ENCODE measurements at places on chromosomes 6 and 20.
A peak's percentile ranks its signal among the peaks of the same experiment; 100 is the strongest.

GRCh38 chr6:6470123-6470522 lies 118.4 kb upstream of the LY86 start:
- no peak for DNase-seq

- DNase-seq = no peak
Observed at GRCh38 chr6:151322570-151322969, 68.8 kb downstream of the ZBTB2 start.

DNA sequence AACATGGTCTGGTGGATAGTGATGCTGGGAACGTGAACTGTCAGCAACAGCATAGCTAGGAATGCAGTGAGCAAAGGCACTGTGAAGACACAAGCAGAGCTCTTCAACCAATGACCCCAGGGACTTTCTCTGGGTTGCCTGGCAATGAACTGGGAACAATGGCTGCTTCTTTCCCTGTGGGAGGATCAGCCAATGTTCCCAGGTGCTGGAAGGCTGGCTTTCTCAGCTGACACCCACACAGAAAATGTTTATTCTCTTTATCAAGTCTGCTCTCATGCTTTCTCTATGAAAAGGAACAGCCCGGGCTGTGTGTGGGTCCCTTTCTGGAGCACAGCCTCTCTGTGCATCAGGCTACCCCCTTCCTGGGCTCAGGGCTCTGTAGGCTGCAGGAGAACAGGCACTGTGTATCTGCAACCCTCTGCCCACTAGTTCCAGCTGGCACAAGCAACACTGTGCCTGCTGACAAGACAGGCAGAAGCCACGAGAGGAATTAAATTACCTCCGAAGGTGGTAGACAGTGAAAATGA lies 54.2 kb downstream of the HFE start:
- no peak for DNase-seq

DNA sequence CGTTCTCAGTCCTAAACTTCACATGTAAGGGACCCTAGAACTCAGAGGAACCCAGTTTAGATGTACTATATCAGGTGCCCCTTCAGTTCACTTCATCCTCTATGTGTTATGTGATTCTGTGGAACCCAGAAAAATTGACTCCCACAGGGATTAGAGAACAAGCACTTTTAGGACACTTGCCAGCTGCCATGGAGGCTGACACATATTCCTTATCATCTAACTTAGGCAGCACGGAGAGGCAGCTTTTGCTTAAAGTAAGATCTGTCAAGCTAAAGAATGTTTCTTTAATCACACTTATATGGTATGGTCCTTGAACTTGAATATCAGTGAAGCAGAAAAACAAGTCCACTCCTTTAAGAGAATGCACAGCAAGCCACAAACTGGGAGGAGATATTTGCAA lies 701.5 kb upstream of the ID4 start:
- DNase-seq = peak; percentile 60

DNA sequence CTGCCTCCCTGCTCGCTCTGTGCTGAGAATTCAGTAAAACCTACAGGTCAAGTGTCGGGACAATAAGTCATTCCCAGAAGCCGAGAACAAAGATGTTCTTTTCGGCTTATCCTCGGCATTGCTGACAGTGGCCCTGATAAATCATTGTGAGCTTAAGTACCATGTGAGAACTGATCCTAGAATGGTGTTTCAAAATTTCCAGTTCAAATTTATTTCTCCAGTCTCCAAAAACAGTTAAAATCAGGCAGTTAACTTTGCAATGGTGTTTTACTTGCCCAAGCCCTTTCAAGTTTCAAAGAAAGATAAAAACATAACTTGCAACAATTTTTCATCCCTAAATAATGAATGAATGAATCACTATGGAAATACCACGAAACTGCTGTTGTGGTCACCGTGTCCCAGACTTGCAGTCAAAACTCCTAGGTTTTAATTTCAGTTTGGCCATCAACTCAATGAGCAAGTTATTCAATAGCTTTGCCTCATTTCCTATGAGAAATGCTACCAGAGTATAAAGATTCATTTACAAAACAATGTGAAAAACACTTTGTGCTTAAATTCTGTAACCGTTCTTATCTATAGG lies 4.3 kb downstream of the ATP5F1E start:
- no peak for DNase-seq

GRCh38 chr6:125931733-125932450 lies 24.7 kb upstream of the HINT3 start:
- no peak for DNase-seq

GRCh38 chr6:24708612-24709011 lies 10.3 kb downstream of the C6orf62 start:
- no peak for DNase-seq

- no peak for DNase-seq
Observed at GRCh38 chr20:39880890-39881289, 808.1 kb downstream of the MAFB start.

DNA sequence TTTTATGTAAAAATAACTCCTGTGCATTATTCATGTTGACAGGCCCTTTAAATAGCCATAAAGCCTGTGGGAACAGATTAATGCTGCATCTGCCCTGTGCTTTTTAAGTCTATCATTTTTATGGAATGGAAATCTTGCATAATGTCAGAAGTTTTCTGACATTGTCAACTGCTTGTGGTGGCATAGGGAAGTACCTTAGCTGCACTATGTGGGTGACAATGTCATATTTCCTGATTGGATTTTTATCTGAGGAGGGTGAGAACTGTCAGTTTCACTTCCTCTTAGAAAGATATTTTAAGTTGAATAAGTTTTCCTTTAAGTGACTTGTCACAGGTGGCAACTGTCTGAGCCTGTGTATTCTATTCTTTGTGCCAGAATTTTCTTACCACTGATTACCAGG lies 267.9 kb downstream of the PLCB1 start:
- DNase-seq = no peak

- DNase-seq = no peak
Observed at GRCh38 chr20:46009816-46010215, 1.1 kb downstream of the MMP9 start.

DNA sequence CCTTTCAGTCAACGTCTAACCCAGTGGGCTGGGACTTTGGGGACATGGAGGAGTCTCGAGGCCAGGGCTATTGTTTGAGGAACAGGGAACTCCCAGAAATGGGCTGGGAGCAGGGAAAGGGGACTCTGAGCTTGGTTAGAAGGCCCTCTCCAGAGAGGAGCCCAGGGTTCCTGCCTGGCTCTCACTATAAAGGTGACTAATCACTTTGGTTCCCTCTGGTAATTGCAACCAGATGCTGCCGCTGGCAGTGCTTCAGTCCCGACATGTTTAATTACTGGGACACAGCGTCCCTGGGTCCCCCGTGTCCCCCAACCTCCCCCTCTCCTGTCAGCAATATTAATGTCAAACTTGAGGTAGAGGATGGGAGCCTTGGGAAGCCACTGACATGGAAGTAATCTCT lies 5.0 kb upstream of the GDF5 start:
- no peak for DNase-seq

DNA sequence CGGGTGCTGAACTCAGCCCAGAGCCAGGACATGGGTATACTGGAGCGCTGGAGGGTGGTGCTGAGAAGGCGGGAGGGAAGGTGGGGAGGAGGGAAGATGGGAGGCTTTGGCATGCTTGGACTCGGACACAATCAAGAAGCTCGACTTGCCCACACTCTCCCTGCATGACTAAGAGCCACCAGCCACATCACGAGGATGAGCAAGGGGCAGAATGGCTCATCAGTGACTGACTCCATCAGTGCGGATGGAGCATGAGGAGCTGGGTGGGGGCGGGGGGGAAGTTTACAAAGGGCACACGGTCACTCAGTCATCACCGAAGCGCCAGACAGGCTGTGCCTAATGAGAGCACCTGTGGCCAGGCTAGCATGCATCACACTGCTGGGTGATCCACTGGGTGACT lies 222.8 kb downstream of the KIF16B start:
- no peak for DNase-seq

GRCh38 chr20:28562510-28562898 lies 2695.0 kb upstream of the DEFB115 start:
- DNase-seq = no peak

DNA sequence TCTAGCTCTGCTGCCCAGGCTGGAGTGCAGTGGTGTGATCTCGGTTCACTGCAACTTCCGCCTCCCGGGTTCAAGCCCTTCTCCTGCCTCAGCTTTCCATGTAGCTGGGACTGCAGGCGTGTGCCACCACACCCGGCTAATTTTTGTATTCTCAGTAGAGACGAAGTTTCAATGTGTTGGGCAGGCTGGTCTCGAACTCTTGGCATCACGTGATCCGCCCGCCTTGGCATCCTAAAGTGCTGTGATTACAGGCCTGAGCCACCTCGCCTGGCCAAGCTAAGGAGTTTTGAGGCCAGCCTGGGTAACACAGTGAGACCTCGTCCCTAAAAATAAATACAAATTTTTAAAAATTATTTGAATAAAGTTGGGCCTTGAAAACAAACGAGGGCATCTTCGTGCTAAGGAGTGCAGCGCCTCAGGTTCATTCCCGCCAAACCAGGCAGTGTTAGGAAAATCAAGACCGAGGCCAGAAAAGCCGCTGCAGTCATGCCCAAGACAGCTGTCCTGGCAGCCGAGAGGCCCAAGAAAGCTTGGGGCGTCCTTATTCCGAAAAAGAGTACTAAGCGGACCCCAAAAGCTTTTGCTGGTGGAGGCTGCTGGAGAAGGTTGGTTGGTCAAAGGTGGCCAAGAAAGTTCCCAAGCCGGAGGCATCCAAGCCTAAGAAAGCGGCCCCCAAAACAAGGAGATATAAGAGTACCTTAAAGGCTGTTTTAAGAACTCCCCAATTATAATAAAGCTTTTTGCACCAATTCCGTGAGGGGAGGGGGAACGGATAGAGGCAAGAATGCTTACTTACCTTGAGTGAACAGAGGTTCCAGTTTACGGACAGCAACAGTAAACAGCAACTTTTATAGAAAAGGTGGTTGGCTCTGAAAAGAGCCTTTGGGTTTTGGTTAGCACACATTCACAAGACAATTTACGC lies 109.0 kb downstream of the HFE start:
- no peak for DNase-seq

DNA sequence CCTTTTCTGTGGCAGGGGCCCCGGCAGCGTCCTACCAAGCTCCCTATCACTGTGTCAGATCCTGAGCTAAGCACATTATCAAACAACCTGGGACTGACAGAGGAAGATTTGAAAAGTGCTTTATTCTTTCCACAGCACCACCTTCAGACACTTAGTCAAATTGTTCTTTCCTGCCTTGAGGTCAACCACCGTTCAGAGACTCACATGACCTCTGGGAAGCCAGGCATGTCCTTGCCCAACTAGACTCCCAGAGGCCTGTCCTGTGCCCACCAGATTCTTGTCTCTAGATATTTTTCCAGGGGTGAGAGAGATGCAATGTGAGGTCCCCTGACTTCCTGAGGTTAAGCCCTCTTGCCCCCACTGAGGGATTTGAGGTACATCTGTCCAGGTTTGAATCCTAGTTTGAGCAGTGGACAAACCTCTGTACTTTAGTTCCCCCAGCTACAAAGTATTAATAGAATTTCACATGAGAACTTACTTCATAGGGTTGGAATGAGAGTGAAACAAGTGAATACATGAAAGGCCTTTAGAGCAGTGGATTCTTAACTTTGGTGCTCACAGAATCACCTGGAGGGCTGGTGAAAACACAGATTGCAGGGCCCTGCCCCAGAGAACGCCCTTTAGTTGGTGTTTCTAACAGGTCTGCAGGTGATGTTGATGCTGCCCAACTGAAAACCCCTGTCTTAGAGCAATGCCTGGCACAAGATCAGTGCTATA lies 179.8 kb downstream of the CLIC5 start:
- DNase-seq = no peak

GRCh38 chr6:35508542-35508941 lies 4.2 kb downstream of the TULP1 start:
- DNase-seq = no peak

GRCh38 chr20:20737158-20737557 lies 24.7 kb upstream of the RALGAPA2 start:
- DNase-seq = no peak

DNA sequence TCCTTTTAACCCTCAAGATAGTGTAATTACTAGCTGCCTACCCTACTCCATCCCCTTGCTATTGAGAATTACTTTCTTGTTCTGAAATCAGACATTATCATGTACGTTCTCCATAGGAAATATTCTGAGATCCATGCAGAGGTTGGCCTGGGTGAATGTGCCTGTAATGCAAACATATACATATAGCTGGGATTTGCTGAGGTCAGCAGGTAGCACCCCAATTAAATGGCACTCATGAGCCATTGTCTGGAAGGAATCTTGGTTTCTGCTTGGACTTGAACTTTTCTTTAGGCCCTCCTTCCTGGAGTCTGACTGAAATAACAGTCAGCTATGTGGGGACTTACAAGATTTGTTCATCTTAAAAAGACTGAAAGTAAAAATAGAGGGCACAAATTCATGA lies 3.7 kb downstream of the HLA-DQB2 start:
- DNase-seq = no peak

DNA sequence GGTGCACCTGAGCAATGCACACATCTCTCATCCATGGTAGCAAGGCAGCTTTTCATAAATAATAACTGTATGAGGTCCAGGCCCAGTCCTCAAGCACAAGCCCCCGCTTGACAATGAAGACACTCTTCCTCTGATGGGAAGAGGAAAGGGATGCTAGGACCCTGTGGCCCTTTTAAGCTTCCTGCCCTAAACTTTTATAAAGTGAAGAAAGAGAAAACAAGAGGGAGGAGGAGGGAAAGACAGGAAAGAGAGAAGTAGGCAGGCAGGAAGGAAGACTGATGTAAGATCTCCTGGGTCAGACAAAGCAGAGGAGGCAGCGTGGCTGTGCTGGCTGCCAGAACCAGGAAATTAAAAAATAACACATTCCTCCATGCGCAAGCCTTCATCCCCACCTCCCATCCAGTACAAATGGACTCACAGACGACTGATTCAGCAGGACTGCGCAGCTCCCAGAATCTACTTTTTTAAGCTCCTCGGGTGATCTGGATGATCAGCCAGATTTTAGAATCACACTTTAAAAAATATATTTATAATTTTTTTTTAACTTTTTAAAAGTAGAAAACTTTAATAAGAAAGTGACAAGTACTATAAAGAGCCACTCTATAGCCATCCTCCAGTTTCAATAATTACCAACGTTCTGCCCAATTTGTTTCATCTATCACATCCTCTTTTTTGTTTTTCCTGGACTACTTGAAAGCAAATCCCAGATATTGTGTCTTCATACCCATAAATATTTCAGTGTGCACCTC lies 16.5 kb downstream of the TNFAIP3 start:
- DNase-seq = no peak

DNA sequence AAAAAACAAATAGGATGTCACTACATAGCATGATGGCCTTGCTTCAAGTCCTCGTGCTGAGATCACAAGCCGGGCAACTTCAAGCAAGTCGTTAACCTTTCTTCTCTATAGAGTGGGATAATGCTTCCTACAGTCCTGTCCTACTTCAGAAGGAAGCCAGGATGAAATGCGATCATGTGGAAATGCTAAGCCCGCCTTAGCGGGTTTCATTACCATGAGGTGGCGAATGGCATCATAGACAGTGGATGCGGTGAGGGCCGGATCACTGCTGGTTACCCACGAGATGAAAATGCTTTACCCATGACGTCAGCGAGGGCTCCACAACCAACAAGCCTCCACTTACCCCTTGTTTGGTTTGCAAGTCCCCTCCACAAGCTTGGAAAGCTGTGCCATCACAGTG lies 206.4 kb downstream of the TBXT start:
- peak; percentile 38 for DNase-seq
